ENCODE measurements at places on chromosomes 16 and 17.

DNA sequence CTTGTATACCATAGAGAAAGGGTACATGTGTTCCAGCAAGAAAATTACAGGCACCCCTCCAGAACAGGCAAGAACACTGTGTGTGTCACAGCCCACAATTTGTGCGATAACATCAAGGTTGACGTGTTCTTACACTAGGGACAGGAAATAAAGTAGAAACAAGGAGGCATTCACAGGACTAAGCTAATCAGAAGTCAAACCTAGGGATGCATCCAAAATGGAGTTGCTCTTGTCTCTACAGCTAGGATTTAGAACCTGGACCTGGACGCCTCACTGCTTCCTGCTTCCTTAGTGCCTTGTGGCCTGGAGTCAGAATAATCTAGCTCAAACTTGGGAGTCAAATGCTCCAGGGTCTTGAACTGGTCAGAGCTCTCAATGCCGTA is 41.3 kb downstream of the GINS3 start:
- DNase-seq, result no peak

GRCh38 chr17:60941028-60941427 is 263.4 kb downstream of the BCAS3 start:
- DNase-seq, result no peak

GRCh38 chr17:82497483-82498405 is 21.8 kb upstream of the FOXK2 start:
- no peak for DNase-seq

- DNase-seq, result no peak
These were observed 5.2 kb downstream of the PECAM1 start for GRCh38 chr17:64385187-64386083.

DNA sequence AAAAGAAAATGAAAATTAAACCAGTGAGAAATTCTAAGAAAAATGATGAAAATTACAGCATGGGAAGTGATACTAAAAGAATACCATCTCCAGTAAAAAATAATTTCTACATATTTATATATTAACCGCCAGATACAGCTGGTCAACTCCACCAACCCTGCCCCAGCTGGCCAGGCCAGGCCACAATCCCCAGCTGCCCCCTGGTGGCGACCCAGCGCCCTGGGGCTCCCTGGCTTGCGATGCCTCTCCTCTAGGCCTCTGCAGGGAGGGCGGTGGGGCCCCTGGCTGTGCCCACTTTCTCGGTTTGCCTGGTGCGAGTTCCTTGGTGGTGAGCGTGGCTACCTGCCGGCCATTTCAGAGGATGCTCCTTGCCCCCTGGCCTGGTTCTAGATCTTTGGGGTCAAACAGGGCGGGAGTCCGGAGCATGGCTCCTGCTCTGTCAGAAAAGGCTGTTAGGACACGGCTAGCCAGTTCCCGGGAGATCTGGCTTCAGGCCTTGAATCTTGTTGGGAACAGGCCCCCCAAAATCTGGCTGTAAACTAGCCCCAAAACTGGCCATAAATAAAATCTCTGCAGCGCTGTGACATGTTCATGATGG is 14.5 kb downstream of the GLIS2 start:
- DNase-seq, result no peak

DNA sequence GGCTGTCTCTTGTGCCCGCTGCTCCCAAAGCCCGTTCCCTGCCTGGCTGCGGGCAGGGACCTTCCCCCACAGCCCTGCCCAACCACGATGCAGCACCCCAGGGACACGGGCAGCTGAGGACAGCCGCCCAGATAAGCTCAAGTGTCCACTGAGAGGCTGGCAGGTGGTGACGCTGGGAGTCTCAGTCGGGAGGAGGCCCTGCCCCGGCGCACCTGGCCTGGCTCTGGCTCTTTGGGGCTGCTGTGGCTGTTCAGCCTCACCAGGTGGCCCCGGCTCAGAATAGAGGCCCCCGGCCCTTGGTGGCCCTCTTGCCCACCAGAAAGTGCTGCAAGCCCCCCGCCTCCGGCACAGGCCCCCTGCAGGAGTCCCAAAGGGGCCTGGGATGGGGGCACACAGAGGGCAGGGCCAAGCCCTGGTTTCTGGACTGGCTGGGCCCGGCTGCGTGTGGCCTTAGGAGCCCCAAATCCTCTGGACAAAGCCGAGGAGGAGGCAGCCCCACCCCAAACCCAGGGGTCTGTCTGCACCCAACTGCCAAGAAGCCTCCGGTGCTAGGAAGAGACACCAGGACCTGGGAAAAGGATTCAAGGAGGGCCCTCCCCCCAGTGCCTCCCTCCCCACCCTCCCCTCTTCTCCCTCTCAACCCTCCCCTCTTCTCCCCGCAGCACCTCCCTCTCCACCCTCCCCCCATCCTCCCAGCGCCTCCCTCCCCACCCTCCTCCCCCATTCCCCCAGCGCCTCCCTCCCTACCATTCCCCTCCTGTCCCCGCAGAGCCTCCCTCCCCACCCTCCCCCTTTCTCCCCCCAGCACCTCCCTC is 5.3 kb downstream of the NTHL1 start:
- peak; percentile 45 for DNase-seq

DNA sequence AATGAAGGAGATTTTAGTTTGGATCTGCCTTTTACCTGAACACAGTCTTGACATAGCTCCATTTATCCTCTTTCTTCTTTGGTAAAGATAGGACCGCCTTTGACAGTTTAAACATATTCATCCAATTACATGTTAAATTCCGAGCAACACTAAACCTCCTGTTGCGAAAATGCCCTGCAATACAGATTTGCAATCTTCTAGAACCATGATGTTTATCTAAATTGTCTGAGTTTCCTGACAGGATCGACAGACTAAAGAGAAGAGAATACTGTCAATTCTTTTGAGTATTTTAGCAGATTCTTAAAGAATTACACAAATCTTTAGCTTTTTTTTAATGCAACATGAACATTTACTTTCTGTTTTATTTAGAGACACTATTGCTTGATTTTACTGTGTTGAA is 1145.5 kb downstream of the CDH11 start:
- no peak for DNase-seq

- DNase-seq, result no peak
These were observed 255.9 kb upstream of the PMFBP1 start for GRCh38 chr16:72427783-72428331.

GRCh38 chr17:74870512-74870911 is 2.3 kb downstream of the FDXR start:
- no peak for DNase-seq

DNA sequence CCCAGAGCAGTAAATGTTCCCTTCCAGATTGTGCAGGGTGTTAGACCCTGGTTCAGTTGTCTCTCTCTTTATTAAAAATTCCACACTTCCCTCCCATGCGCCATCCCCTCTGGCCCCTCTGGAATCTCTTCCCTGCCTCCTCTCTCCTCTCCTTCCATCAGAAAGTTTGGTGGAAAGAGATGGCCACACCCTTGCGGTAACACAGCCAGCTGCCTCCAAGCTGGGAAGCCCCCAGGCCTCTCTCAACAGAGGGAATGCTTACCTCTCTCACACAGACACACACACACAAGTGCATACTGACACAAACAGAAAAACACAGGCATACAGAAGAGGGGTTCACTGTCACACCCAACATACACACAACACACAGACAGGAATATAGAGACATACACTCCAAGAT is 220.5 kb downstream of the C16orf78 start:
- DNase-seq, result no peak

DNA sequence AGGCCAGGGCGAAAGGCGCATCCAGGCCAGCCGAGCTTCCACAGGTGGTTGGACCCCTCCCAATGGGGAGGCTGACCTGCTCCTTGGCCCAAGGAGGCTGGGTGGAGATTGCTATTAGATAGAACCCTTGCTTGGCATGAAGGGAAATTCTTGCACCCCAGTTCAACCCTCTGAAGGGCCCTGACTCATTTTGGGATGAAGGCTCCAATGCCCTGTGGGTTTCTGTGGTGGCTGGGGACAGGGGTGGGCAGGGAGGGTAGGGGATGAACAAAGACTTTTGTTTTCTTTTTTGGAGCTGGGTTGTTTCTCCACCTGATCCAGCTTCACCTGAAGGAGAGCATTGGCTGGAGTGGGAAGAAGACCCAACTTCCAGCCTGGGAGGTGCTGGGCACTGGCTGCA is 16.7 kb upstream of the TBX21 start:
- no peak for DNase-seq

- DNase-seq, result no peak
These were observed 30.3 kb downstream of the LYRM9 start for GRCh38 chr17:27862840-27863239.

- DNase-seq, result no peak
These were observed 23.5 kb downstream of the SMTNL2 start for GRCh38 chr17:4607773-4608187.

DNA sequence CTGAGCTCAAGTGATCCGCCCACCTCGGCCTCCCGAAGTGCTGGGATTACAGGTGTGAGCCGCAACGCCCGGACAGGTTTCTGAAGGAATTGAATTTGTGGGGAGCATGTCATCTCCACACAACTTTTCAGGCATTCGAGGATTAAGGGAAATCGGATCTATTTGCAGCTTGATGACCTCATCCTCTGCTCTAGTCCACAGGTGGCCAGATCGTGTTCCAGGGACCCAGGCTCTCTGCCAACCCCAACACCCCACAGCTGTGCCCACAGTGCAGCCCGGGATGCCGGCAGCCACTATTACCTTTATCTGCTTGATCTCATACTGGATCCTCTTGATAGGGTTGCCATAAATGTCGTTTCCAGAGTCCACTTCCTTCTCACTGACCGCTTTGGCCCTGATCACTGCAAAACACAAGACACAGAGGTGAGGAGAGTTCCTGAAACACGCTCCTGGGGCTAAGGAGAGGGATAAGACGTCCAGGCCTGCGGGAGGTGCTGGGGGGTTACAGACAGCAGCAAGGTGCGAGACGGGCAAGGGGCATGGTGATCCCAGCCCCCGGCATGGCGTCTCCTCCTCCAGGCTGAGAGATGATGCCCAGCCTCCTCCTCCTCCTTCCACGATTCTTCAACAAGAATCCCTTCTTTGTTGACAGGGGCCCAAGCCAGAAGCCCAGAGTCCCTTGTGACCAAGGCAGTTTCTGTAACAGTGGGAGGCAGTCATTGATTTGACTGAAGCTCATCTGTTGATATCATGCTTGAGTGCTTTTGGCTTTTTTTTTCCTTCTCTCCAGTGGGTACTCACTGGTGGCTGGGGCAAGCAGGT is 29.3 kb downstream of the CEP295NL start:
- no peak for DNase-seq

DNA sequence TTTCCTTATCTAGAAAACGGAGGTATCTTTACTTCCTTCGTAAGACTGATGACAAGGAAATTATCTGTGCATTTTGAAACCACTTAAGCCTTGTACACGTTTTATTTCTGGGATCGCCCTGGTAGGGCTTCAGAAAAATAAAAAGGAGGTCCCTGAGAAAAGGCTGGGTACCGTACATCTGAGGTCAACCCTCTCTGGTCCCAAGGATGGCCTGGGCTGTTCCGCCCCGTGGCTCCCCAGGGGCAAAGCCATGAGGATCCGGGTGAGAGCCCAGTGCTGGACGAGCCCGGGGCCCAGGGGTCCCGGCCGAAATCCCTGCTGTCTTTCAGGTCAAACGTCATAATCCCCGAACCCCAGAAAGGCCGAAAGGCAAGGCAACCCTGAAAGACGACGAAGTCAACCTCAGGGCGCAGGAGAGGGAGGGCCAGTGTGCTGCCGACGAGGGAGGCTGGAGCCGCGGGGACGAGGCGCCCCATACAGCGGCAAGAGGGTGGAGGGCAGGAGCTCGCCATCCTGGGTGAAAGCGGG is 656 bp upstream of the FUS start:
- DNase-seq, result no peak

DNA sequence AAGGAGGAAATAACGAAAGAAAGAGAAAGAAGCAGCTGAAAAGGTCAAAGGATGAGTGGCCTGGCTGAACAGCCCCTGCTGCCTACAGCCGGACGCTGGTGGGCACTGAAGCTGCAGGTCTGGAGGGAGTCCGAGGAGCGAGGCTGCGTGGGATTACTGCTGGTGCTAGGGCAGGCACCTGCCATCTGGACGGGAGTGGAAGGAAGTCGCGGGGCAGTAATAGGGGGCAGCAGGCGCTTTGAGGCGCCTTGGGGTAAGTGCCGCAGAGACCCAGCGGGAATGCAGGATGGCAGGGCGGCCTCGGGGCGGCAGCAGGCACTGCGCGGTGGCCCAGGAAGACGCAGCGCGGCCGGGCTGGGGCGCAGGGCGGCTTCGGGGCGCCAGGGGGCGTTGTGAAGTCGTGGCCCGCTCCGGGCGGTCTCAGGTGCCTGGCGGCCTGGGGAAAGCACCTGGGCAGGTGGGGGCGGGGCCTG is 303 bp upstream of the SCNN1G start:
- DNase-seq, result peak; percentile 30

- DNase-seq, result no peak
These were observed 71.6 kb downstream of the WIPI1 start for GRCh38 chr17:68385490-68386215.

GRCh38 chr16:67000384-67001351 is 12.3 kb downstream of the CES4A start:
- DNase-seq, result no peak

DNA sequence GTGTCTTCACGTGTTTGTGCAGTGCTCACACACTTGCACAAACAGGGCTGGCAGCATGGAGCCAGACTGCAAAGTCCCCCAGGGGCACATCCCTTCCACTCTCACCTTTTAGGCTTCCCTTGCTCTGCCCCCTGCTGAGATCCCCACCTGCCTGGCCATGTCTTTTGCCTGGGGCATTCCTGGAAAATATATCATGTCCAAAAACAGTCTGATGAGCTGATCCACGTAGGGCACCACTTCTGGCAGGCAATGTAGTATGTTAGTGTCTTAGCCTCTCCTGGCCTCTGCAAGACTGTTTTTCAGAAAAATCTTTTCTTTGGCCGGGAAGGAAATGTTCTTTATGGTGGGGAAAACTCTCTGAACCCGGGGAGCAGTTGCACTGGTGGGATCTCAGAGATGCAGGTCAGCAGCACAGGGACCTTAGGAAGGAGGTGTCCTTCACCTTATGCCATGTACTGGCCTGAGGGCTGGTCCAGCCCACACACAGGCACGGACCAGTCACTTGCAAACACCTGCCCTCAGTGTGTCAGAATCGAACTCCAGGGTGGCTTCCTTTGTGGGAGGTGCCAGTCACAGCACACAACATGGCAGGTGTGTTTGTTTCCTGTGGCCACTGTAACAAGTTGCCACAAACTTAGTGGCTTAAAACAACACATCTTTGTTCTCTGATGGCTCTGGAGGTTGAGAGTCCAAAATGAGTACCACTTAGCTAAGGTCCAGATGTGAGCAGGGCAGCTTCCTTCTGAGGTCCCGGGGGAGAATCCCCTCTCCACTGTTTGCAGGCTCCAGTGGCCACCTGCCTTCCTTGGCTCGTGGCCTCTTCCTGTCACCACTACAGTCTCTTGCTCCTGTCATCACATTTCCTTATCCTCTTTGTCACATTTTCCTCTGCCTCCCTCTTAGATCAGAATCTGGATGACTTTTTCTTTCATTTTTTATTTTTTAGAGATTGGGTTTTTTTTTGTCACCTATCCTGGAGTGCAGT is 46.6 kb downstream of the MPRIP start:
- no peak for DNase-seq

- no peak for DNase-seq
These were observed 8.0 kb downstream of the CISD3 start for GRCh38 chr17:38738007-38738662.

- no peak for DNase-seq
These were observed 32.0 kb upstream of the MRPS23 start for GRCh38 chr17:57881783-57882351.

GRCh38 chr16:17160920-17161431 is 309.8 kb downstream of the XYLT1 start:
- DNase-seq, result no peak

GRCh38 chr17:39158623-39159022 is 7.2 kb upstream of the PLXDC1 start:
- no peak for DNase-seq

GRCh38 chr17:42286411-42287221 is 1.7 kb upstream of the STAT5A start:
- no peak for DNase-seq

Data from NCI-H1417 treated with DMSO at 0.1 percent for 48 hours (cell line).